Activated CD4-positive, alpha-beta T cell treated with anti-CD3 and anti-CD28 coated beads for 24 hours (primary cell): ENCODE measurements at places on chromosomes 2 and 18.

GRCh38 chr2:25842155-25842554 is 36.1 kb downstream of the ASXL2 start:
- DNase-seq: no peak

DNA sequence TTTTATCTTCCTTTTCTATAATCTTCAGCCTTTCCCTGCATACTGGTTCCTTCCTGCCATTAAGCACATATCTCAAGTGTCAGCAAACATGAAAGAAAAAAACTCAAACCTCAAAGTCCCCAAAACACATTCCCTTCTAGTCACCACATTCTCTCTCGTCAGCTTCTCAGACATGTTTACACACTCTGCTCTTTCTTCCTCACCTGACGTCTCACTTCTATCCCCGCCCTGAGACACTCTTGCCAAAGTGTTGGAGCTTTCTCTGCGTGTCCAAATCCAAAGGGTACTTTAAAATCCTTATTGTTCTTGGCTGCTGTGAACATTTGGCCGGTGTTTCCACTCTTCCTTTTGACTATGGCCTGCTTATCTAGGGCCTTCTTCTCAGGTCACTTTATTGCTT is 47.9 kb downstream of the SOX11 start:
- DNase-seq: no peak

GRCh38 chr2:173171321-173171720 is 95.7 kb downstream of the MAP3K20 start:
- no peak for DNase-seq

GRCh38 chr2:69798909-69799526 is 30.4 kb upstream of the GMCL1 start:
- no peak for DNase-seq

DNA sequence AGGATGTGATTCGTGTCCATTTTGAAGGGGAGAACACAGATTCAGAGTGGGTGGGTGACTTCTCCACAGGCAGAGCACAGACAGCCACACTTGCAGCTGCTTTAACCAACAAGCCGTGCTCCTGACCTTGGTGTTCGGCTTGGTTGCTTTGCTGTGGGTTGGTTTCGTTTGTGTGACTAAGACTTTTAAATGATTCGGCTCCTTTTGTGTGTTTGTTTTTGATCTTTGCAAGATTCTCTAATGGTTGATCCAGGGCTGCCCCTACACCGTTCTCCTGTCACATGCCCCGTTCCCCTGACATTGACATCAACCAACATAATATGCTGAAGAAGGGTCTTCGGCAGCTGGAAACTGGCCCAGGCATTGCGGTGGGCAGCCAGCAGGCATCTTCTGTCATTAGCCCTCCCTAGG is 95.9 kb upstream of the MBOAT2 start:
- peak; percentile 6 for DNase-seq

DNA sequence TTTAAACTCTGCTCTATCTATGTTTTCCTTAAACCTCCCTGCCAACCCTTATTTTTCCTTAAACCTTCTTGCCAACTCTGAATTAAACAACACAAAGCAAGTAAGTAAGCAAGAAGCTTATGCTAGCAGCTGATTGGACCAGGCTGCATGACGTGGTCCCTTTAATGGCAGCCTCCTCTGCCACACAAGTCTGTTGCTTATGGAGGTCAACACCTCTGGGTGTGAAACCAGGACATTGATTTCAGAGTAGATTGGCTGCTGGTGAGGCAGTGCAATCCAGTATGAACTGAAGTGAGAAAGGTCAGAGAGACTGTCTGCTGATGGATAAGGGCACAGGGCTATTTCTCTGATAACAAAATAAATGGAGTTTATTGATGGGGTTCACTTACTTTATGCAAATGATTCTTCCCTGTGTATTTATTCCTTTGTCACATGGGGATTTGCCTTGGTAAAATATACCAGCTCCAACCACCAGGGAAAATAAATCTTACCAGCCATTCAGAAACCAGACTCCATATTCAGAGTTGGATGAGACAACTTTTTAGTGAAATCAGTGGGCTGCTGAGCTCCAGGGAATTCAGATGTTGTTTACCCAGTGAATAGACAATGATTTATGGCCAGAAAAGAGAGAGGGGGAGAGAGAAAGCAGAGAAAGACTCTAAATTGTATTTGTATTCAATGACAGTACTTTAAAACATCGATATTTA is 112.2 kb upstream of the NCKAP5 start:
- DNase-seq: no peak

DNA sequence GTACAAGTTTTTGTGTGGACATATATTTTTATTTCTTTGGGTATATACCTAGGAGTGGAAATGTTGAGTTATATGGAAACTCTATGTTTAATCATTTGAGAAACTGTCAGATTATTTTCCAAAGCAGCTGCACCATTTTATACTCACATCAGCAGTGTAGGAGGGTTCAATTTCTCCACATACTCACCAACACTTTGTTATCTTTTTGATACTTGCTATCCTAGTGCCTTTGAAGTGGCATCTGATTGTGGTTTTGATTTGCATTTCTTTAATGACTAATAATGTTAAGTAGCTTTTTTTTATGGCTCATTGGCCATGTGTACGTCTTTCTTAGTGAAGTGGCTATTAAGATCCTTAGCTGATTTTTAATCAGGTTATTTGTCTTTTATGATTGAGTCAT is 64.7 kb upstream of the SLC8A1 start:
- no peak for DNase-seq

DNA sequence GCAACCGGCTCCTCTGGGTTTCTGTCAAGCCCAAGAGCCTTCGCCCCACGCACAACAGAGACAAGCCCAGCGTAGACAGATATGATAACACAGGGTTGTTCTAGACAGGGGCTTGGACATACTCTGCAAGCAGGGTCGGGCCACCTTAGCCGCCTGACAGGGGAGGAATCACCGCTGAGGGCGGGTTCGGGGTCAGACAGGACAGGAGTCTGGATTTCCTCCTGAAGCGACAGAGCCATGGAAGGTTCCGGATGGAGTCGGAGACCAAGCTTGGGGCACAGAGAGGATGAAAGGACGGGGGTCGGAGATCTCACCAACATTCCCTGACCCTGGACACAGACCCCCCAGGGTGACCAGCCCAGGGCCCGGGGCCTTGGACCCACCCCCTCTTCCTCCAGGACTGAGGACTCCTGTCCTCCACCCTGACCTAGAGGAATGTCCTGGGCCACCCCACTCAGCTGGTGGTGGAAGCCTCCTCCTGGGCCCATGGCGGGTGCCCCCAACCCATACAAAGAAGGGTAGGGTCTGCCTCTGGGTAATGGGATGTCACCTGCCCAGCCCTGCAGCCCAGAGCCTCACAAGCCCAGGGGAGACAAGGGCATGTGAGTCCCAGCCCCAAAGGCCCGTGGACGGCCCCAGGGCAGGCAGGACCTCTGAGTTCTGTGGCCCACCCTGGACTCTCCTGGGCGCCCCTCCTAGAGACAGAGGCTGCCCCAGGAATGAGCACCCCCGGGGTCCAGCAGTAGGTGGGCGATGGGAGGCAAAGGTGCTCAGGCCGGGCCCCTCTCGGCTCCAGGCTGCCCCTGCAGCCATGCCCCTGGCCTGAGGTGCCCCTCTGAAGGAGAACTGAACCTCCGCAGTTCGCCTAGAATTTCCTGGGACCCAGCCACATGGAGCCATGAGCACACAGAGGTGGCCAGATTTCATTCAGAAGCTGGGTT is 44.1 kb upstream of the GPC1 start:
- no peak for DNase-seq

GRCh38 chr2:239676716-239677452 is 276.1 kb upstream of the HDAC4 start:
- no peak for DNase-seq

DNA sequence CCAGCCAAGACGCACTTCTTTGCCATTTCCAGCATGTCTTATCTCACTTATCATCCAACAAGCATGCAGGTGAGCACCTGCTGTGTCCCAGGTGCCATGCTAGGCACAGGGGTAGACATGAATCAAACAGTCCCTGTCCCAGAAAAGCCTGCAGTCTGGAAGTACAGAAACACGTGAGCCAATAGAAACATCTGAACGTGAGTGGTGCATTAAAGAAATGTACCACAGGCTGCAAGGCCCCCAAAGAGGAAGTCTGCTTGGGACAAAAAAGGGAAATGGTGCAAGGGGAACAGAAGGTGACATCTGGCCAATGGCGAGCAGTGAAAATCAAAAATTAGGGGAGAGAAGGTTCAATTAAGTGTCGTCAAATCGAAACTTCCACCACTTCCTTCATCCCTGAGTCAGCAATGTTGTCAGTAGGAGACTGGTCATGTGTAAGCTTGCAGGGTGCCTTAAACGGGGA is 17.6 kb upstream of the TMEM247 start:
- DNase-seq: no peak

- no peak for DNase-seq
Observed at GRCh38 chr18:37762076-37762621, 196.6 kb upstream of the CELF4 start.

GRCh38 chr2:144876013-144876412 is 356.1 kb upstream of the ZEB2 start:
- DNase-seq: no peak

- DNase-seq: no peak
Observed at GRCh38 chr2:120546048-120546864, 189.4 kb upstream of the GLI2 start.

DNA sequence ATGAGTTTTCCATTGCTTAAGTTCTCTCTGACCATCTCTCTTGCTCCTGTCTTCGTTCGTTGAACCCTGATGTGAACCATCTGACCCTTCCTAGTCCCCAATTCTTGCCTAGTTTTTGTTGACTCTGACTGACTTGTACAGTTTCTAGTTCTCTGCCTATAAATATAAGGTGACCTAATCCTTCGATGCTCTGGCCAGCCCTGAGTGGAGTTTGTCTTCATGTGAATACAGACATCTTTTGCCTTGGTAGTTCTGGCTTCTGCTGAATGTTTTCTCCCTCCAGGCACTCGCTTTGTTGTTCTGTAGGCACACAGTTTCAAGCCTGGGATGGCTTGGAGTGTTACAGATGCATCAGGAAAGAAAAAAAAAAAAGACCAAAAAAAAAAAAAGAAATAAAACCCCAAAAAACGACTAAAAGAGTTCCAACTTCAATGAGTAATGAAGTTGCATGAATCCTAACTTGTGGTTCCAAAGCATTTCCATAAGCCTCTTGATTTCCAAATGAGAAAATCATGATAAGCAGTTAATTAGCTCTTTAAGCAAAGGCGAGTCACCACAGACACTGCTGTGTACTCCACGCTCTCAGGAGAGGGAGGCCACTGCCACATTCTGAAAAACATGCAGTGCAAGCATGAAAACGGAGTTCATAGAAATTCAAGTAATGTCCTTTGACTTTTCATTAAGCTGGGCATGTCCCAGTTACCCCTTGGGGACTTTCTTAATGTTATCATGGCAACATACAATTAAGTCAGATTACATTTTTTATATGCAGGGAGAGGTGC is 165.2 kb downstream of the TDRD15 start:
- DNase-seq: no peak

DNA sequence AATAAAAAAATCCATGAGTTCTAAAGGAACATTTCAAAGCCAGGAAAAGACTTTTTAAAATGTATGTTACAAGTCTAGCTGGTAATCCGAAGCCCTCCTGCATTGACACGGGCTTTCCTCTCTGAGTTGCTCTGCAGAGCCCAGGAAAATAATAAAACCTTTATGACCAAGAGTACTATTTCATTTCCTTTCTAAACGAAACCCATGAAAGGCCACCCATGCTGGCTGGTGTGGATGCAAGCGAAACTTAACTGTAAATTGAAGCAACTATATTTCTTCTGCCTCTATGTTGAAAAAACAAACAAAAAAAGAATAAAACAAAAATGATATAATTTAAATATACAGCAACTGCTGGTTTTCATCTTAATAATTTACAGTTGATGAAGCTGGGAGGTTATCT is 41.3 kb upstream of the ZNF532 start:
- DNase-seq: no peak

DNA sequence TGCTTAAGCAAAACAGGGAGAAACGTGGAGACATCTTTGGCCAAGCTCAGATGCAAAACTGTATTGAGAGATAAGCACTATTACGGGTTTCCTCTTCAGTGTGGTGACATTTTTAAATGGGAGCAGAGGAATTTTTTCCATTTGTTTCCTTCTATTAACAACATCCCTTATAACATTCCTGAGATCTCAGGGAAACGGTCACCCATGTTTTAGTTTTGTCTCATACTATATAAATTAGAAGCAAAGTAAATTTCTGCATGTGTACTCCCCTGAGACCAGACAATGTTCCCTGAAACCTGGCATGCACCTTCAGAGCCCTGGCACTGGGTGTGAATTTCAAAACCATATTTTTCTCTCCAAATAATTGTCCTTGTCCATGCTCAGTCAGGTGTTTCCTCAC is 57.6 kb upstream of the RNF152 start:
- DNase-seq: no peak

DNA sequence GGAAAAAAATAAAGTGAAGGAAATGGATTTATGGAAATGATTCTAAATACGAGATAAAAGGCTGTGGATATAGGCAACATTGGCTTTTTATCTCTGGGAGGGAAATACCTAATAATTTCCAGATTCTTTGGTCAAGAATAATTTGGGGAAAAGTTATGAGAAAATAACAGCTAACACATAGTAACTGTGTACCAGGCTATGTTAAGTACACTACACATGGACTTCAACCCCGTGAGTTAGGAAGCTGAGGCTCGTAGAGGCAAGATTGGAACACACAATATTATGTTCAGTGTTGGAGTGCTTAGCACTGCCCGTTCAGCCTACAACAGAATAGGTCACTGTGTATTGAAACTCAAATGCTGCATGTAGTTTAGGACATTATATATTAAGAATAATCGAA is 34.3 kb upstream of the GPD2 start:
- no peak for DNase-seq

GRCh38 chr2:64250751-64251423 is 106.7 kb upstream of the PELI1 start:
- DNase-seq: no peak

GRCh38 chr2:35858216-35858615 is 497.4 kb upstream of the CRIM1 start:
- DNase-seq: no peak

DNA sequence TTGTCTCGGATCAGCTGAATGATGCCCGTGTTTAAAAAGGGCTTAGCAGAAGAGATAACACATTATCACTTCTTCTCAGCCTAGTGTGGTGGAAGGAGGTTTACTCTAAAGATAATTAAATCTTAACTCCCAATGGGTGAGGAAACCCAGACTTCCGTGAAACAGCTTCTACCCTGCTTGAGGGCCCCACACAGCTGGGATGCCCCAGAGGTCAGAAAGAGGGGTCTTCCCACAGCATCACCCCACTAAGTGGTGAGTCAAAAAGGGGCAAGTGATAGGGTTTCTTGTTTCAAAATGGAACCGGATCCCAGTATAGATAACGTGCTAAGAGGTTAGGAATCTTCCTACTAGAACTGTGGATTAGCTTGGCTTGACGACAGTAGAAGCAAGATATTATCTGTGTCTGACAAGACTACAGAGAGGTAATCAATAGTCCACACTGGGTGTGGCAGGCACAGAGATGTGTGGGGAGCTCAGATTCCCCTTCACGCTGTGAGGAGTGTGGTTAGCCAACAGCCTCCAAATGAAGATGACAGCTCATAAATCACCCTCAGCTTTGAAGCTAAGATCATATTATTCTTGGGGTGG is 129.6 kb upstream of the COPS8 start:
- DNase-seq: no peak

DNA sequence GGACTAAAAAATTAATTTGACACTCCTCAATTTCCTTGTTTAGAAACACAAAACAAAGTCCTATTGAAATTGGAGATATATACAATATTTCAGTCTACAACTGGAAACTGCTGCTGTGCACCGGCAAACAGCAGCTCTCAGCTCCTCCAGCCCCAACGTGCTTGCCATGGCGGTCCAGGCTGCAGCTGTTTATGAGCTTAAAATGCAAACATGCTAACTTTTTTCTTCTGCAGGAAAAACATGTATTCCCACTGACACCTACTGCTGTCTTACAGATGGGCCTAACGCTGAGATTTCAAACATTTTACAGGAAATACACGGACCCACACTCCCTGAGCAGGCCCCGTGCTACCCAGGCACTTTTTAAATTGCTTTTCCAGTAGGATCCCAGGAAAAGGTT is 195.5 kb downstream of the BCL11A start:
- DNase-seq: no peak
